ENCODE measurements at places on chromosomes 7 and 10. TPM values are rescaled to one million over a fixed set of nuclear protein-coding genes. Genes with fewer than 3 reads are reported as not detected.

DNAJB9 gene
- 30.5 TPM for polyA plus RNA-seq

SRRM3 gene
- polyA plus RNA-seq: 5.8 TPM

NFE2L3 gene
- 16.0 TPM for polyA plus RNA-seq

UNCX gene
- not detected for polyA plus RNA-seq

NPSR1 gene
- polyA plus RNA-seq: 0.16 TPM

ACBD7 gene
- 2.2 TPM for polyA plus RNA-seq

DNA sequence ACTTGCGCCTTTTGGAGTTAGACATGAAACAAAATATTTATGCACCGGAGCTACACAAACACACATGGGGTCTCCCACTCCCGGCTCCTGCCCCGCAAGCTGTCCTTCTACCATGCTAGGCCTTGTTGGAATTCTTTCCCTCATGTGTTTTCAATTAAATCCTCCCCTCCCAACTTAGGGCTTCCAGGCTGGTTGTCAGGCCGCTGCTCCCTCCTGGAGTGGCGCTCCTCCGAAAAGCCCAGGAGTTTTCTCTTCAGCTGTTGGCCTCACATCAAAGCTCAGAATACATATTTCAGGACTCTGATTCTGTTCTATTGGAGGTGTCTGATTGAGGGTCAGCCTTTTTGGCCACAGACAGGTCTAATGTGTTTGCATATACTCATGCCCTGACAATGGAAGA is 113.3 kb downstream of the FANK1 start:
- no peak for DNase-seq

DNA sequence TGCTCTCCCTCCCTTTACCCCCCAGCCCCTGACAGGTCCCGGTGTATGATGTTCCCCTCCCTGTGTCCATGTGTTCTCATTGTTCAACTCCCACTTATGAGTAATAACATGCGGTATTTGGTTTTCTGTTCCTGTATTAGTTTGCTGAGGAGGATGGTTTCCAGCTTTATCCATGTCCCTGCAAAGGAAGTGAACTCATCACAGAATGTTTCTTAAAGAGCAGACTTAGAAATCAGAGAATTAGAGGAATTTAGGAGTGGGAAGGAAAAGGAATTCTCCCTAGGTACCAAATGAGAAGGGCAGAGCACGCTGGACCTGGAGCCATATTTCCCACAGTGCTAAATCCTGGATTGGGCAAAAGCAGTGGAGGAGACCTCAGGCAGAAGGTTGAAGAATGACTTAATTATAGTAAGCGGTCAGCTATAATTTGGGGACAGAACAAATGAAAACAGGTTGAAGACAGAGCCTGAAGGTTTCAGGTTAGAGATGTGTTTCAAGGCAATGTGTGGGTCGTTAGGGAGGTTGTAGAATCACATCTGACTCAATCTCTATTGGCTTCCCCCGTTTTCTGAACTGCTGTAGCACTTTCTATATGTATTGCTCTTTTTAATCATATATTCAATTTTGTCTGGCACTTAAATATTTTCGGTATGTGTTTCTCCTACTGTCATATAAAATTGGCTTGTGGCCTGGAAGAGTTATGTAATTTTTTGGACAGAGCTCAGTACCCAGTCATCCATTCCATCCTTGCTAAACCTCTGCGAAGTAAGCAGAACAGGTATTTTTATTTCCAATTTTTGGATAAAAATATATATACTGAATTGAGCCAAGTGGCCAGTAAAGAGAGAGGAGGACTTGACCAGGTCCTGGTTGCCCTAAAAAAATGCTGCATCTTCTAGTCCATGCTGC is 210.5 kb upstream of the KLF6 start:
- no peak for DNase-seq

- no peak for DNase-seq
These were observed 48.1 kb downstream of the SDK1 start for GRCh38 chr7:3349126-3349525.

DNA sequence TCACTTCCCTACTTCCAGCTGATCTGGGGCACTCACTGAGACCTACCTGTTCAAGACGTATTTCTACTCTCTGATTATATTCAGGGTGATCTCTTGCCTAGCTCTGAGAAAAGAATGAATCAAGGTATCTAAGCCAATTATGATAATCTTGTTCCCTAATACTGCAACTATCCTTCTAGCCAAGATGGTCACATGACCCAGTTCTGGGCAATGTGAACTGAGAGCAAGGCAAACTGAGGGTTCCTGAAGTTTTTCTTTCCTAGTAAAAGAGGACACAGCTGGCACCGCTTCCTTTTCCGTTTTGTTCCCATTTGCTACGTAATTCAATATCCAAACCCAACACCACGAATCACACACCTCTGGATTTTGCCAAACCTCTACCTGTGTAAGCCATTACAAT is 5.9 kb upstream of the GPAM start:
- DNase-seq: no peak

DNA sequence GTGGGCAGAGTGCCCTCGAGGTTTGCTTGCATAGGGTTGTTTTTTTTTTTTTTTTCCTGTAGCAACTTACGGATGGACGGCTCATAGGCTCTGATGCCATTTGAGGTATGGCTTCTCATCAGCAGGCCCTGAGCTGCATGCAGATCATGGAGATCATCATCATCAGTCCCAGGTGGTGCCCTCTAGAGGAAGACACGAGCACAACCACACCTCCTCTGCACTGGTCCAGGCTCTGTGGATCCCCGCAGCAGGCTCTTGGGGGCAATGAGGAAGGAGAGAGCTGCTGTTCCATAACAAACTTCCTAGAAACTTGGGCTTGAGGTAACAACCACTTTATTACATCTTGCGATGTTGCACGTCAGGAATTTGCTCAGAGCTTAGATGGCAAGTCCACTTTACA is 132.7 kb upstream of the CXCL12 start:
- DNase-seq: no peak

- DNase-seq: no peak
These were observed 1121.4 kb downstream of the XPNPEP1 start for GRCh38 chr10:108801775-108802517.

- no peak for DNase-seq
These were observed 121.5 kb upstream of the PLPP4 start for GRCh38 chr10:120335553-120335952.

- DNase-seq: no peak
These were observed 111.3 kb upstream of the DNAJB12 start for GRCh38 chr10:72466018-72466417.
